ENCODE measurements at places on chromosomes 6 and 20.

- no peak for DNase-seq
Observed at GRCh38 chr20:42609618-42610017, 580.1 kb downstream of the PTPRT start.

GRCh38 chr6:42448391-42448790, 3.3 kb downstream of the TRERF1 start:
- no peak for DNase-seq

DNA sequence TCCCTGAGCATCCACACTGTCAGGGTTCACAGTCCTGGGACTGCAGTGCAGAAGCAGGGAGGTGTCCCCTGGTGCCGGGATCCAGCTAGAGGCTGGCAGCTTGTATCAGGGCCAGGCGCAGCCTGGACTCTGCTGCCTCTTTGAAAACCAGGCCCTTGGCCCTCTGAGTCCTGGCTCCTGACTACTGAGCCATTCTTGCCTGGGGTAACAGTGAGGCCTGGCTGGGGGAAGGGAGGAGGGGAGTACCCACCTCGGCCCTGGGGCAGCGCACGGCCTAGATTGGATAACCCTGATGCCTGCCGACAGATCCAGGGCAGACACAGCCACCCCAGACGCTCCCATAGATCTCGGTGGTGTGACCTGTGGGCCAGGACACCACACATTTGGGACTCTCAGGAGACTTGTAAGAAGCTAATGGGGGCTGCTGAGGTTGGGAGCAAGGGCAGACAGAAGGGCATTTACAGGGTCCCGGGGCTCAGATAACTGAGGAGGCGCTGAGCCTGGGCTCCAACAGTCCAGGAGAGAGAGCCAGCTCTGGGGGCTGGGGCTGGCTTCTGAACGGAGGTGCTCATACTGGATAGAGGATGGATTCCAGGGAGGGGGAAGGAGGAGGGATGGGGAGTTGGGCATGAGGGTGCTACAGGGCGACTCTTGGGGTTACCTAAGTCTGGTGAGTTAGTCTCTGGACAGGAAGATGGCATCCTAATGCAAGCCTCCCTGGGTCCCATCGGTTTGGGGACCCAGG, 30.5 kb downstream of the SPDEF start:
- DNase-seq = no peak

GRCh38 chr6:159508931-159509330, 184.1 kb downstream of the SOD2 start:
- no peak for DNase-seq

DNA sequence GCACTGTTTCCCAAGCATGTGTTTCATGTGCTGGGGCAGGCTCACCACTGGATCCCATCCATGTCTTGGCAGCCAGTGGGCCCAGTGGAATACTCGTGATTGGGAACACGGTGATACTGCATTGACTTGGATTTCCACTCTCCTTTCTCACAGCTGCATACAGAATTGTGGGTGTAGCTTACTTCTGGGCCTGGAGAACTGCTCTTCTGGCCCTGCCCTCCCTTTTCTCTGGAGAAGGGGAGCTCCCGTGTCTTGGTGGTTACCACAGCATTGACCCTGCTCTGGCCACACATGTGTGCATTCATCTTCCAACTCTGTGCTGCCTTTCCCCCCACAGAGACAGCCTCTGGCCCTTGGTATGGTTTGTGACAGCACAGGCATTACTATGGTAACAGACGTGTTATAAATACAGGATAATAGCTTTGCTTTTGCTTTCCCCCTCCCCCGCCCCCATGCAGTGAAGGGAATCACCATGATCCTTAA, 21.6 kb downstream of the SOBP start:
- DNase-seq = no peak

- DNase-seq = no peak
Observed at GRCh38 chr6:2854396-2854982, 12.8 kb upstream of the SERPINB1 start.

GRCh38 chr6:18656506-18656905, 269.4 kb downstream of the RNF144B start:
- no peak for DNase-seq

DNA sequence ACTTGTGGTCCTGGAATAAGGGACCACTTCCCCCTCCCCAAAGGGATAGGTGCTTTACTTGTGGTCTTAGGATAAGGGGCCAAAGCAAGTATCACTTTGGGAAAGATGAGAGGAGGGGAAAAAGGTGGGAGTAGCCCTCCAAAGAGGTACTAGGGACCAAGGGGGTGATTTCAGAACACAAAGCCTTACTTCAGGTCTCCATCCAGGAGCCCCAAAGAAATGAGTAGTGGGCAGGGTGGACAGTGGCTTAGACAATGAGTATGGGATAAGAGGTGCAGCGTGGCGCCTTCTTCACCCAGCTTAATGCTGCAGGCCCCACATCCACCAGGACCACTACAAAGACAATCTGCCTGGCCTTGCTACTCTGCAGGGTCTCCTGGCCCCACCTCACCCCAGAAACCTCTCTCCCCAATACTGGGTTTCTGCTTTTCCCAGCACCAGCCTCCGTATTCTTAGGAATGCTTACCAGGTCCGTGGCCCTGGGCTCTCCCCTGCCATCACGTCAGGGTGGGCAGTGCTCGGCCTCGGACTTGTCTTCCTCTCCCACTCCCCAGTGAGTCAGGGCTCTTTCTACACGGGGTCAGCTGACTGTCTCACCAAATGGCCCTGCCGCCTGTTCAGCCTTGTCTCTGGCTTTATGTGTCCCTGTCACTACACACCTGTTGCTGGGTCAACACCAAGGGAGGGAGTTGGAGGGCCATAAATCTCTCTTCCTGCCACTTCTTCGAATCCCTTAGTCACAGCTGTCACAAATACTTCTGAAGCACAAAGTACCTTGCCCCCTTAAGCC, 3.1 kb downstream of the NNAT start:
- no peak for DNase-seq

DNA sequence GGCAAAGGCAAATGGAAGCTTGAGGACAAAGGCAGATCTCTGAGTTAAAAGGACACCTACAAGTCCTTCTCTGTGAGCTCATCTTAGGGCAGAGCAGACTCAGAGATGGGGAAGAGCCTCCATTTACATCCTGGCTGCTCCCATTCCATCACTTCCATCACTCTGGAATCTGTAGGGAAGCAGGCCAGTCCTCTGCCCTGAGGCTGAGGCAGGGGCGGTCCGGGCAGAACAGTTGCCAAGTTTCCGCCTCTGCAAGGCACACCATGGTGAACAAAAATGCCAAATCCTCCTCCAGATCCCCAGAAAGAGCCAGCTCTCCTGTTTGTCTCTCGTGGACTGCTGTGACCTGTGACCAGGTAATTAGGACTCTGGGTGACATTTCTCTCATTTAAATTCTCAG, 209.6 kb upstream of the SSTR4 start:
- DNase-seq = no peak

DNA sequence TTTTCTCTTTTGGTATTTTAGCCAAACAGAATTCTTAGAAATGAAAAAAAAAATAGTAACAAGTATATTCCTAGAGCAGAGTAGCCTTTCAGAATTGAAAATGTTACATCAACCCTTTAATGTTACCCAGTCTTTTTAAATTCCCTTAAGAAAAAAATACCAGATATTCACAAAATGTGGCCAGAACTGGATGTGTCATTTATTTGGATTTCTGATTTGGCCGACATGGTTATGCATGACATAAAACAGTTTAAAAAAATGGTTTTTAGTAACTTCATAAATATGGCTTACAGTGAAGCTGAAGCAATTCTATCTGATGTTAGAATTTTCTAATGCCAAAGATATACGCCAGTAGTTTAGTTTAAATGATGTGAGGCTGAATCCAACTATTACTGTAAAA, 112.0 kb downstream of the ATXN1 start:
- DNase-seq = no peak

DNA sequence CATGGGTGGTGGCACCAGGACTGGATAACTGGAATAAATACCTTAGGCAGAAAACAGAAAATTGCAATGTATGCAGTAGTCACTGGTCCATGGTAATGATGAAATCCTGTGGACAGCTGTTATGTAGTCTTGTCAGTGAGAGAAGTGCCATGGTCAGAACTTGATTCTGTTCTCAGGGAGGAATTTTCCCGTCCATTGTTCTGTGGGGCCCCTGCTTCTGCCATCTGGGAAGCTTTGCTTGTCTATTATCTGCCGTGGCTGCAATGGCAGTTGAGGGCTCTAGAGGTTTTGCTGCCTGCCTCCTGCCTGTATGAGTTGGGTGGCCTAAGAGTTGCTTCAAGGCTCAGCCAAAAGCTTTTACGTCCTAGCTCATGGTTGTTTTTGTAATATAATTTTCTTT, 126.8 kb upstream of the SLC35B3 start:
- no peak for DNase-seq

GRCh38 chr6:24412294-24412693, 9.6 kb downstream of the MRS2 start:
- DNase-seq = no peak

GRCh38 chr6:43593938-43594337, 18.0 kb downstream of the POLH start:
- DNase-seq = no peak

GRCh38 chr6:47043286-47043685, 1.2 kb upstream of the ADGRF1 start:
- DNase-seq = no peak

DNA sequence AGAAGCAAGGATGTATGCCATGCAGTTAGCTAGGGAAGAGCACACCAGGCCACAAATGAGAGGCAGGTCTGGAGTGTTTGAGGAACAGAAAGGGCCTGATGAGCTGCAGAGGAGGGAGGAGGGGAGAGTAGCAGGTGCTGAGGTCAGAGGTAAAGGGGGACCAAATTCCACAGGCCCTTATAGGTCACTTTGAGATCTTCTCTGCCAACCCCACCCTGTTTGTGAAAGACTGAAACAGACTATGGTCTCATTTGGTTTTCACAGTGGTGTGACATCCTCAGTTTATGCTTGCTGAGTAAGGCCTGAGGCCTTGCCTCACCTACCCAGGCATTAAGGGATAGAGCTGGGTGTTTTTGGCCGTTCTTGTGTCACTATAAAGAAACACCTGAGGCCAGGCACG, 187.7 kb upstream of the MYLIP start:
- DNase-seq = no peak

GRCh38 chr6:4612636-4613171, 163.5 kb upstream of the CDYL start:
- DNase-seq = no peak

GRCh38 chr6:91812596-91813274, 1225.9 kb upstream of the MAP3K7 start:
- no peak for DNase-seq

- no peak for DNase-seq
Observed at GRCh38 chr6:119333707-119334295, 15.8 kb downstream of the MAN1A1 start.

DNA sequence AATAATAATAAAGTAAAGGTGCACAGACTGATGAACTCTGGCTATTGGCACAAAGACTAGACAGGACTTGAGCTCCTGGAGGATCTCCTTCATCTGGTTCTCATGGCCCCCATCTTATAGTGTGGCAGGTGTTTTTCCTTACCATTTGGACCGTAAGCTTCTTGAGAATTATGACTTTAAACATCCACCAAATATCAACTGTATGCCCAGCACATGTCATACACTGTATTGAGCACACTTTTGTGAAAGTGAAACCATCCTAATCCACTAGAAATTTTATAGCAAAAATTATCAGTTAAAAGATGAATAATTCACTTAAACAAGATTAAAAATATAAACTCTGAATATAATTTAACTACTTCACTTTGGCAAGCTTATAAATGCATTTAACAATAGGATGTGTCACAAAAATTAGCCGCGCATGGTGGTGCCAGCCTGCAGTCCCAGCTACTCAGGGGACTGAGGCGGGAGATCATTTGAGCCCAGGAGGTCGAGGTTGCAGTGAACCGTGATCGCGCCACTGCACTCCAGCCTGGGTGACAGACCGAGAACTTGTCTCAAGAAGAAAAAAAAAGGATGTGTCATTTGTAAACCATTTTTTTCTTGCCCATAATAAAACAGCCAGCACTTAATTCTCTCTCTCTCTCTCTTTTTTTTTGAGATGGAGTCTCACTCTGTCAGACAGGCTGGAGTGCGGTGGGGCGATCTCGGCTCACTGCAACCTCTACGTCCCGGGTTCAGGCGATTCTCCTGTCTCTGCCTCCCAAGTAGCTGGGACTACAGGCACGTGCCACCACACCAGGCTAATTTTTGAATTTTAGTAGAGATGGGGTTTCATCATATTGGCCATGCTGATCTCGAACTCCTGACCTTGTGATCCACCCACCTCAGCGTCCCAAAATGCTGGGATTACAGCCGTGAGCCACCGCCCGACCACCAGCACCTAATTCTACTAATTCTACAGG, 9.1 kb downstream of the HIVEP2 start:
- DNase-seq = no peak
